ENCODE measurements at places on chromosomes 1 and 21.

GRCh38 chr1:106584107-106584506 is 472.4 kb upstream of the PRMT6 start:
- DNase-seq: no peak

DNA sequence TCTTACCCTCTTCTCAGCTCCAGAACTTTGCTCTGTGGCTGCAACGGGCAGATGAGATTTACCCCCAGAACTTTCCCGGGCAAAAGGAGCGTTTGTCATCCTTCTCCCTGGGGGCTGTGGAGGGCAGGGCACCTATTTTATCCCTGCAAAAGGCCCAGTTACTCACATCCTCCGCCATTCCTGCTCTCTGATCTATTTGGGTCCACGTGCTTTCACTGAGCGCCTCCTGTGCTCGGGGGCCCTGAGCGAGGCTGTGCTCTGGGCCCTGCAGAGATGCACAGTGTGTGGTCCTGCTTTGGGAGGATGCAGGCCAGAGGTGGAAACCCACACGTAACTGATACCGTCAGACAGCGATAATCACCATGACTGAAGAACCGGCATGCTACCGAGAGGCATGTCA is 2.4 kb upstream of the CSMD2 start:
- DNase-seq: no peak

- no peak for DNase-seq
Measured at GRCh38 chr1:229271448-229272159, 693 bp downstream of the RAB4A start.

DNA sequence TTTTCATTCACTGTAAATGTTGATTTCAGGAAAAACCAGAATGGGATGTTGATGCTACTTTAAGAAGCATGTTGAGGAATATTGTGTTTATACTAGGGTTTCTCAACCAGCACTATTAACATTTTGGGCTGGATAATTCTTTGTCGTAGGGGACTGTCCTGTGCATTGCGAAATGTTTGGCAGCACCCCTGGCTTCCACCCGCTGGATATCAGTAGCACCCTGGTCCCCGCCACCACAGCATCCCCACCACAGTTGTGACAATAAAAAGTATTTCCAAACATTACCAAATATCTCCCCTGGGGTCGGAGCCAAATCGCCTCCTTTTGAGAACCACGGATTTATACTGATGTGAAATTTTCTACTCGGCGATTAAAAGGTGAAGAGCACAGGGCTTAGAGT is 41.9 kb downstream of the BTG3 start:
- no peak for DNase-seq

DNA sequence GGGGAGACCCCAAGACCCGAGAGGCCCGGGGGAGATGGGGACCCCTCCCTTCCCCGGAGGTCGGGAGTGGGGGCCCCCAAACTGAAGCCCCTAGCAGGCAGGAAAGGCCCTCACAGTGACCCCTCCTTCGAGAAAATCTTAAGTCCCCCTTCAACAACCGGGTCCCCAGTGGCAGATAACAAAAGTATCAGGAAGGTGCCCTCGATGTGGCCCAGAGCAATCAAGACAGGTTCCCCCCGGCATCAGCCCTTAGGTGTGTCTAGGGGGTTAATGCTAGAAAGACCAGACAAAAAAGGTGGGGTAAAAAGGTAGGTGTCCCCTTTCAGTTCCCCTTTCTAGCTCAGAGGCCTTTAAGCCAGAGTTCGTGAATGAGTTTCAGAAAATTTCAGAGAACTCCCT is 282 bp upstream of the ECE1 start:
- DNase-seq: no peak

GRCh38 chr1:118984086-118984721 is 3.9 kb downstream of the TBX15 start:
- DNase-seq: no peak

Data from thoracic aorta (tissue), 2 donors.